ENCODE measurements at places on chromosomes 4 and X.

GRCh38 chr4:76897536-76898384, at the start of gene SOWAHB:
Gene SOWAHB (minus strand): TSS chr4:76898144. CDS start chr4:76897849, 295 bp downstream.
- peak; percentile 52 for DNase-seq

DNA sequence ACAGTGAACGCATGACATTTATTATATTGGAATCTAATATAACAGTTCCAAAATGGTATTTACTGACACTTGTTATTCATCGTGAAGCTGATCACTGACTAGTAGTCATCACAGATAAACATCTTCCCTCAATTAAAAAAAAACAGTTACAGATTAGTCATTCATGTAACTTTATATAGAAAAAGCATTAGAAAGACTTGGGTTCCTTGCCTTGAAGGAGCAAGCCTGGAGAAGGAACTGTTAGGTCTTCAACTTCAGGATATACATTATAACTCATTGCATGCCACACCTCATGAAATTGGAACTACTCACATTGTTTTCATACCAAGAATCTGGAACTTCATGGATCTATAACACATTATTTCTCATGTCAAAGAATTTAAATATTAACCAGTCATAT, 317.7 kb downstream of the CCSER1 start:
- DNase-seq, result no peak

GRCh38 chr4:76388160-76388908, 32.6 kb downstream of the CCDC158 start:
- no peak for DNase-seq

GRCh38 chr4:16126714-16127113, 42.9 kb upstream of the PROM1 start:
- DNase-seq, result no peak

DNA sequence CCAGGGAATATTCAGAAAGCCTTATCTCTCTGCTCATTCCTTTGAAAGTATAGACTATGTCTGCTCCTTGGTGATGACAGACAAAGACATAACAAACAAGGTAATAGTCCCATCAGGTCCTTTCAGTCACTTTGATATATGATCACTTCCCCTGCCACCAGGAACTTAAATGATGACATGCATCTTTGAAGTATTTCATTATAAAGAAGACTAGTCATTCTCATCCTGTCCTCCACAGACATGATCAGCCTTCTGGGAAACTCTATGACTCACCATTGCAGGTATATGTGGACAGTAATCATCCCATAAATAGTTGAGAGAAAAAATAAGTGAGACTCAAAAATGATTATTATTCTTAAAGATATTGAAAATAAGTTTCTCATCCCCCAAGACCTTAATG, 117.5 kb upstream of the VCX2 start:
- no peak for DNase-seq

DNA sequence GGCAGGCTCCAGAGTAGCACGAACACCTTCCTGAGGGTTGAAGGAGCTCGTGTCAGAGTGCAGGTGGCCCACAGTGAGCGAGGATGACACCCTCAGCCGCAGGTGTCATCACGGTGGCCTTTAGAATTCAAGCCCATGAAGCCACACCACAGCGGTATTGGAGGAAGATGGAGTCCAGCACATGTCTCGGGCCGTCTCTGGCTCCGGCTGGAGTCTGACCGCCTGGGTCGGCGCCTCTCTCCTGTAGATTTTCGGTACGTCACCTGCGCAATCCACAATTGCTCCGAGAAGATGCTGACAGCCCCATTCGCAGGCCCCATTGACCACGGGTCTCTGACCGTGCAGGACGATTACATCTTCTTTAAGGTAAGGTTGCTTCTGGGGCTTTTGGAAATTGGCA, 229.4 kb upstream of the PSAPL1 start:
- no peak for DNase-seq

DNA sequence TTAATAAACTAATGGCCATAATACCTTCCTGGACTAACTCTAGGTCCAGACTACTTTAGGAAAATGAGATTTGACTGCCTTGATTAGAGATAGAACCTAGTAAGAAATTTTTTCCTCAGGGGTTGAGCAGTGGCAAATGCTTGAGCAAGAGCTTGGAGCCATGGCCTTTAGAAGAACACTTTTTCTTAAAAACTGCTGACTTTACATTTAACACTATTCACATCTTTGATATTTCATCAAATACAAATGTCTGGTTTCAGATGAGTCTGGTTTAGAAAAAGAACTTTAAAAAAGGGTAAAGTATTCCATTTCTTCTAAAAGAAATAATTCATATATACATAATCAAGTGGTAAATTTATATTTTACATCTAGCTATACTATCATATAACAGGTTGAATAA, 680.9 kb upstream of the PITX2 start:
- DNase-seq, result no peak

GRCh38 chrX:54807524-54808108, at the start of gene MAGED2:
Gene MAGED2 (plus strand): TSS chrX:54807745. CDS start chrX:54809332, 1,587 bp downstream.
- peak; percentile 70 for DNase-seq

DNA sequence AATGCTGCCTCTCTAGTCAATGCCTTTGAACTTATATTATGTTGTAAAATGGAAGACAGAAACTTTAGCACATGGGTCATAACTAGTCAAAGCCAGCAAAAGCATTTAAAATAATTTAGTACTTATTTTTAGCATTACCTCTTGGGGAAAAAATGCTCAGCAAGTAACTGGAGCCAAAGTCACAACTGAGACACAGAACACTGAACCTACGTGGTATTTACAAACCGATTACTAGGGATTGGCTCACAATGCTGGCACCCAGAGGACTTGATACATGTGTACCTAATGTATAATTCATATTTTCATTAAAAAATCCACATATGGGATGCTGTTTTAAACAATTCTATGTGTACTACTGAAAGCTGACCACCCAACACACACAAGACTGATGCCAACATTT, 38.4 kb downstream of the PHKA2 start:
- DNase-seq, result no peak

DNA sequence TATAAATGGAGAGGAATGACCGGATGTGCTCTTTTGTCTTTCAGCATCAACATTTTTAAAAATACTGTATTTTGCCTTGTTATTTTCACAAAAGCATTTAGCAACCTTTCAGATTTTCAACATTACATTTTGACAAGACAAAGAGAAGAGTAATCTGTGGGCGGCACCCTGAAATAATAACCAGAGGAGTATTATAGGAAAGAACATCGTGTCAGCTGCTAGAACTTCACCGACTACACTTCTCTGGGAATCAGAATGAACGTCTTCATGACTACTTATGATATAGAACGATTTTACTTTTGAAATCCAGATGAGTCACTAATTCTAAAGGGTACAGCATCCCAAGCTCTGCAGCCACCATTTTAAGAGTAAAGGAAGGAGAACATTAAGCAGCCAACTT, 531.5 kb upstream of the FRG1 start:
- no peak for DNase-seq

DNA sequence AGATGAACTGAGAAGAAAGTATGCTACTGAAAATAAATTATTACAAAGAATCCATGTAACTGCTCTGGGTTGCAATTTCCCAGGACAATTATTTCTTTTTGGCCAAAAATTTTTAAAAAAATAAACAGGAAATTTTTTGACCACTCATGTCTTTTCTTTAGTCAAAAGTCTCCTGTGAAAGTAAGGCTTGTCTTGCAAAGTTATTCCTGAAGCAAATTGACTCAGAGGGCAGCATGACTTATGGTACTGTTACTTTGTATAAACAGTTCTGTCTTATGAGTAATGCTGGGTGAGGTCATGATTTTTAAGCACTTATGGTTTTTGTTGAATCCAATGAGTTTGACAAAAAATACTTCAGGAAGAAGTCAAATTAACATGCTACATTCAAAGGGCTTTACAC, 292.8 kb upstream of the ARSJ start:
- DNase-seq, result no peak

GRCh38 chr4:23818097-23818885, 71.6 kb downstream of the PPARGC1A start:
- no peak for DNase-seq

DNA sequence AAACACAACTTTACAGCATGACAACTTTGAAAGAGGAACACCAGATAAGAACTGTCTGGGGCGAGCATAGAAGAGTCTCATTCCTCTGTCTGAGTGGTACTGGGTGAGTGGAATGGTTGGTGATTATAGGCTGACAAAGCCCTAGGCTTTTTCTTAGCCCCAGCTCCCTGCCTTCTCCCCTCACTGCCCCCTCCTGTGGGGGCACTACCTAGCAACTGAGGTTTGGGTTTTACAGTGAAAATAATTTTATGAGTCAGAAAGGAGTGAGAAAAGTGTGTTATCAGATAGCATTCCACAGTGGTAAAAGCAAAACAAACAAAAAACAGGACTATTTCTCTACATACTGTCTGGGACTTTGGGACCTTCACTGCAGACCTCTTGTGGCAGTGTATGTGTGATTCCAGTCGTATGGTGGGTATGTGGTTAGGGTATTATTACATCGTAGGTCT, 10.5 kb upstream of the TMEM165 start:
- DNase-seq, result no peak

DNA sequence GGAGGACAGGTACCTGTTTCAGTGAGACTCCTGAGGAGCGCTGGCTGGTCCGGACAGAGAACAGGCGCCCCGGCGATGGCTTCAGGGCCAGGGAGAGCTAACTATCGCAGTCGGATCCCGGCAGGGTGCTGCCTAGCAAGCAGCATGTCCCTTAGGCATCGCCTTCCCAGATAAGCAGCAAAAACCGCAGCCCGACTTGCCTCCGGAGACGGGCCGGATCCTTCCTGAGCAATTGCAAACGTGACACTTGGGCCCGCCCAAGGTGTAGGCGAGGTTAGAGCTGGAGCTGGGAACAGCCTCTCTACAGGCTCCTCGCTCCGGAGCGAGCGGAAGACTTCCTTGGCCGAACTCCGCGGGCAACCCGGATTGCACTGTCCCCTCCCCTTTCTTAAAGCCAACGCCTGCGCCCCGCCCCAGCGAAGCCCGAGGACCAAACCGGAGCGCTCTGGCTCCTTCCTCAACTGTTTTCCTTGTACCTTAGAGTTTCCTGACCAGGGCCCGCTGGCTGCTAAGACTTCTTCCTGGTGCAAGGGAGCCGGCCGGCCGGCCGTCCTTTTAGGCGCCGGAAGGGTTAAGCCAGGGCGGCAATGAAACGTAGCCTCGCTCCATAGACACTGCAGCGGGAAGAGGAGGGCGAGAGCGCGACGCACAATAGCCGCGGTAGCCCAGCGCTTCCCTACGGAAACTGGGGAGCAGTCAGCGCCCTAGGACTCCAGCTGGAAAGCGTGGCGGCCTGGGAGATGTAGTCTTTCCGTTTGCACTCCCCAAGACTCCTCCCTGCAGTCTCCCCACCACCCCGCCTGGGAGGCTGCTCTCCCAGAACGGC, at the start of gene OPHN1:
Gene OPHN1, minus strand, starts transcription at position 341 of the 826 bp plus-strand sequence. CDS start 475 bp downstream, outside the sequence.
- DNase-seq, result peak; percentile 4

DNA sequence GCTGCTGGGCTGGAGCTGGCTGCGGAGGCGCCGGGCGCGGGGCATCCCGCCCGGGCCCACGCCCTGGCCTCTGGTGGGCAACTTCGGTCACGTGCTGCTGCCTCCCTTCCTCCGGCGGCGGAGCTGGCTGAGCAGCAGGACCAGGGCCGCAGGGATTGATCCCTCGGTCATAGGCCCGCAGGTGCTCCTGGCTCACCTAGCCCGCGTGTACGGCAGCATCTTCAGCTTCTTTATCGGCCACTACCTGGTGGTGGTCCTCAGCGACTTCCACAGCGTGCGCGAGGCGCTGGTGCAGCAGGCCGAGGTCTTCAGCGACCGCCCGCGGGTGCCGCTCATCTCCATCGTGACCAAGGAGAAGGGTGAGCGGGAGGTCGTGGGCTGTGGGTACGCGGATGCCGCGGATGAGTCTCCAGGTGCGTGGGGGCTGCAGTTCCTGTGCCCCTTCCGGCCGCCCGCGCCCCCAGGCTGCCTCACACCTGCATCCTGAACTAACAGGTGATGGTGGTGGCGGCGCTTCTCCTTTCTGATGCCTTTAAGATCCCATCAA, 499 bp downstream of the CYP2U1 start:
- peak; percentile 48 for DNase-seq

GRCh38 chr4:105058177-105058812, 88.4 kb upstream of the TET2 start:
- no peak for DNase-seq

DNA sequence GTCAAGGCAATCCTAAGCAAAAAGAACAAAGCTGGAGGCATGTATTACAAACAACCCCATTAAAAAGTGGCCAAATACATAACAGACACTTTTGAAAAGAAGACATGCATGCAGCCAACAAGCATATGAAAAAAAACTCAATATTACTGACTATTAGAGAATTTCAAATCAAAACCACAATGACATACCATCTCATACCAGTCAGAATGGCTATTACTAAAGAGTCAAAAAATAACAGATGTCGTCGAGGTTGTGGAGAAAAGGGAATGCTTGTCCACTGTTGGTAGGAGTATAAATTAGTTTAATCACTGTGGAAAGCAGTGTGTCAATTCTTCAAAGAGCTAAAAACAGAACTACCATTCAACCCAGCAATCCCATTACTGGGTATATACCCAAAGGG, 604.6 kb upstream of the GRIA3 start:
- no peak for DNase-seq

DNA sequence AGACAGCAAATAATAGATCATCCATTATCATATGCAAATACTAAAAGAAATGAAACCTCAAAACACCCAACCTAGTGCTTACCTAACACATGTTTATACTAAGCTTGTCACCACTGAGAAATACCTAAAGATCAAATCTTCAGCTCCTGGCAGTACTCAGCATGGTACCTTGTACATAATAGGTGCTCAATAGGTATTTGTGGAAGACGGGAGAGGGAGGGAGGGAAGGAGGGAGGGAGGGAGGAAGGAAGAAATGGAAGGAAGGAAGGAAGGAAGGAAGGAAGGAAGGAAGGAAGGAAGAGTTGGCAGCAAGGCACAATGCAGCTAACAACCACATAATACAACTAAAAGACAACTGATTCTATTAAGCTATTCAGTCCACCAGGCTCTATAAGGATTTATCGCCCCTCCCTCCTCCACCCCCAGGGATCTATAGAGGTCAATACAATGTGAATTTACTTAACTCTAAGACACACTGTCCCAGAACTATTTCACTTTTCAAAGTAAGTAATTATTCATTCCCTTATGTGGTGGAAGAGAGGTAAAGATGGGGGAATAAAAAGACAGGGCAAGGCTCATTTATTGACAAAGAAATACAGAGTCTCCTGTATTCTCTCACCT, 328.9 kb downstream of the PAPSS1 start:
- no peak for DNase-seq

DNA sequence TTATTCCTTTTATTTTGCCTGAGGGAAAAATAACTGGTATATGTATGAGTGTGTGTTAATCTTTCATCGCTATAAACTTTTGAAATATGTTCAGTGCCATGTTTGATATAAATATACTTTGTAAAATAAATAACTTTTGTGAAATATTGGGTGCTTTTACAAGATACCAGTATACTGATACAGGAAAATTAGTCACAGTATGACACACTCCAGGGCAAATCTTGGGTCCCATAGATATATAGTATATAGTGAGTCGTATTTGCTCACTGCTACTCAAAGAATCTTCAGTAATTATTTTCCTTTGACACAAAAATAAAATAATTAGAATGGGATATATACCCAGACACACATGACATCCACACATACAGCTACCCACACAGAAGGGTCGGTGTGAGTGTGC, 472.3 kb downstream of the GRID2 start:
- DNase-seq, result no peak

- DNase-seq, result no peak
These were observed 136.5 kb upstream of the GALNTL6 start for GRCh38 chr4:171676555-171677215.
